ENCODE measurements at places on chromosomes 1 and 21.

DNA sequence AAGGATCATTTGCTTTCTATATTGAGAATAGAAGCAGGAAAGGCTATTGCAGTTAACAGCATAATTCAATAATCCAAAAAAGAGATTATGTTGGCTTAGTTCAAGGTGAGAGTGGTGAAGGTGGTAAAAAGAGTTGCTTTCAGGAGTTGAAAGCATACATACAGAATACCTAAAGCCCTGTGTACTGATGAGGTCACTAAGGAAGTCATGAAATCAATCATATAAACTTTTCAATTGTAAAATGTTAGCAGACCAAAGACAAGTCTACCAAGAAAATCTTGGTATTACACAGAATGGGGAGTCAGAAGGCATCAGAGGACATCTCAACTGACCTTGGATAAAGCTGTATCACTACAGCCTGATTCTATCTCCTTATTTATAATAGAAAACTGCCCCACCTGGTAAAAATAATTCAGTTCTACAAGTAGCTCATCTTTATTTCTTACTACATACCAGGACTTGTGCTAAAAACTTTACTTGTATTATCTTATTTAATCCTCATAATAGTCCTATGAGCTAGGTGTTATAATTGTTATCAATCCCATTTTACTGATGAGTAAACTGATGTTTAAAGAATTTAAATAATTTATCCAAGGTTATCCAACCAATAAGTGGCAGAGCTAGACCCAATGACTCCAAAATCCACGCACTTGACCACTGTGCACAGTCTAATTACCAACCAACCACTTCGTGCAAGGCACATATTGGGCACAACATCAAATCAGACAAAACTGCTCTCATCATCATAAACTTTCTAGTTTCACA, 40.9 kb downstream of the TUT4 start:
- DNase-seq = no peak

- peak; percentile 45 for DNase-seq
Observed at GRCh38 chr1:225817611-225818061, 7.7 kb downstream of the EPHX1 start.

GRCh38 chr1:40014812-40015594, 25.5 kb upstream of the CAP1 start:
- no peak for DNase-seq

- DNase-seq = no peak
Observed at GRCh38 chr1:98709906-98710305, 48.4 kb downstream of the SNX7 start.

- DNase-seq = peak; percentile 67
Observed at GRCh38 chr1:160795951-160796383, at the start of gene LY9. Gene LY9, plus strand, starts transcription at chr1:160796174. Its CDS starts 14 bp downstream, at chr1:160796188.

DNA sequence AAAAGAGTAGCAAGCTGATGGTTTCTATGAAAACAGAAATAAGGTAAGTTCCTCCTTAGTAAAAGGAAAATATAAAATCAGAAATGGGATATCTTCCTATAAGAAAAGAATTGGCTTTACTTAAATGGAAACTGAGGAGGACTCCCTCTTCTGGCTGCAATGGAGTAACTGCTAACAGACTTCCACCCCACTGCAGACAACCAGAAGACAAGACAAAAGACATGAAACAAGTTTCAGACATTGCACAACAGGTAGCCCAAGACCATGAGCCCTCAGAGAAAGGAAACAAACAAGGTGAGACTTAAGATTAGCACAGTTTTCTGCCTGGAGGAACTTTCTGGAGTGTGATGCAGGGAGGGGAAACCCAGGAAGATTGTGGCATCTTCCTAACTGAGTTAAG, 17.0 kb upstream of the OLFML2B start:
- peak; percentile 21 for DNase-seq

DNA sequence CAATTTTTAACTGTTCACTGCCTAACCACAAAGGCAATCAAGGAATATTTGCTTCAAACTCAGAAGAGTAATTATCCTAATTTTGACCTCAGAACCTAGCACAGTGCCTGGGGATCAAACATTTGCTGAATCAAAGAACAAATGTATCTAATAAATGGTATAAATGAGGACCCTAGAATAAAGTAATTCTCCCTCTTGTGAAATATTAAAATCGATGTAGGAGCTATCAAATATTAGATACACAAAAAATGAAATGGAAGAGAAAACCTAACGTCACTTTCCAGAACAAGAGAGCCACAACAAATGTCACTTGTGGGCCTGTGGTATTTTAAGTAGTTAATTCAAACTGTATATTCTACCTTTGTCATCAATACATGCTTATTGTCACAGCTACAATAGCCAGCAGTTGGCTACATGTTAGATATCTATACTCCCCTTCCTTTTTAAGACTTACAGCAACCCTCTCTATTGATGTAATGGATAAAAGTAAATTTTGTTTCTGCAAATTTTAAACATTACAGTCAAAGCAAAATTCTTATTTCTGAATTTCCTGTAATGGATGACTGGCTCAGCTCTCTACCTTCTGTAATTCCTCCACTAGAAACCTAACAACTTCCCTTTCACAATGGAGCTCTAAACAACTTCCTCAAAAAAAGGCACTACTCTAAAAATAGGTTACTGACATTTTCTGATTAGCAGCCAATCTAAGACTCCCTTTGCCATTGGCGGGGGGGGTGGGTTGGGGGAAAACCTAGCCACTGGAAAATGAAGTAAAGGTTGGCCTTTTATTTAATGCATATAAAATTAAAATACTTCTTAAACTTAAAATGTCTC, 37.6 kb downstream of the PUM1 start:
- no peak for DNase-seq
